Naive thymus-derived CD4-positive, alpha-beta T cell (primary cell): ENCODE measurements at places on chromosomes 7 and 10.

- H3K27me3 ChIP-seq: no peaks in the 10 kb centered on the region
- H3K4me1 ChIP-seq: no peaks in the 10 kb centered on the region
- DNase-seq: no peak
- no peak overlapping the region for H3K27ac ChIP-seq
- no peak overlapping the region for H3K4me3 ChIP-seq
Measured at GRCh38 chr10:50410066-50410811, 158.9 kb upstream of the ASAH2 start.

DNA sequence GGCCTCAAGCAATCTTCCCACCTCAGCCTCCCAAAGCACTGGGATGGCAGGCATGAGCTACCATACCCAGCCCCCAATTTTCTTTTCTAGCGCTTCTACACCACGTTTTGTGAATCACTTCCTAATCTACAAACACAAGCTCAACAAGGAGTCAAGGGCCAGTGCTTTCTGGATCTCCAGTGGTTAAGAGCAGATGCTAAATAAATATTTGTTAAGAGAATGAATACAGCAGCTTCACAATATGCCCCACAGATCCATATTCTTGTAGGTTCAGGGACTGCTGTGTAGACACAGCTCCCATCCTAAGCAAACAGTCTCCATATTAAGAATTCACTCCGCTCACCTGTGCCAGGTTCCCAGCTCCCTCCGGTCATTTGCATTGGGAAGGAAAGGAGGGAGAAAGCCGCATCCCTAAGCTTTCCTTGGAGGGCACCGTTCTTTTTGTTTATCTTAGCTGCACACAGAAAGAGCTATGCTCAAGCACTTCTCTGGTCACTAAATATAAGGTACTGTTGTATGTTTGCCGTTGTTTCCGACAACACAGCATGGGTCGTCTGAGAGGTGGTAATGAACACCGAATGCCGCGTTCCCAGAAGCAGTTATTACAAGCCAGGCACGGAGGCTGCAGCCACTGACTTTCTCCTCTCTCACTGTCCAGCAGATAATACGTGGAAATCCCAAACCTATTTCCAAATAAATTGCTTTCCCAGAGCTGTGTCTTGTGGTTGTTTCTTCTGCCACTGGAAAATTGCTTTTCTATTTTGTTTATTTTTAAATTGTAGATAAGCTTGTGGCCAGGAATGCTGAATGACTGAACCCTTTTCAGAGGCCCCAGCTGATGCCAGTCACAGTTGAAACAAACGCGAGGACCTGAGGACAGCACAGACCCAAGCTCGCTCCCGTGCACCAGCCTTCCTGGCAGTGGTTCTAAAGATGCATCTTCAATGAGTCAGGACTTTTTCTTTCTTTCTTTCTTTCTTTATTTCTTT is 217.1 kb downstream of the PRPF18 start:
- no peaks in the 10 kb centered on the region for H3K4me1 ChIP-seq
- H3K36me3 ChIP-seq: no peaks in the 10 kb centered on the region
- no peaks in the 10 kb centered on the region for H3K27me3 ChIP-seq
- no peak overlapping the region for H3K4me3 ChIP-seq

DNA sequence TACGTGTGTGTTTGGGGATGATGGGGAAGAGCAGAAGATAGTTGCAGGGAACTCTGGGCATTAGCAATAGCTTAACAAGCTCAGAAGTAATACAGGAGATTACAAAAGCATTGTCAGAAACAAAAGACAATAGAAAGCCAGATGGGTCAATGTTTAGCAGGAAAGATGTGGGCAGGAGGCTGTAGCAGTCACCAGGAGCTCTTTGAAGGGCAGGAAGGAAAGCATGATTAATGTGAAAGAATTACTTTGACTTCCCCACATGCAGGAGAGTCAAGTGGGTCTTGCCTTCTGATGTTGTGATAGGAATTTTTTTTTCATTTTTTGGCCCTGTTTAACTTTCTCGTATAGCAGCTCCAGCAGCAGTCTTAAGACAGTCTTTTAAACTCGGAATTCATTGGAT is 6.0 kb upstream of the SMNDC1 start:
- no peaks in the 10 kb centered on the region for H3K27me3 ChIP-seq
- no peak overlapping the region for H3K4me3 ChIP-seq
- no peak overlapping the region for H3K27ac ChIP-seq
- no peaks in the 10 kb centered on the region for H3K36me3 ChIP-seq
- DNase-seq: no peak

- DNase-seq: no peak
- H3K27me3 ChIP-seq: no peaks in the 10 kb centered on the region
- H3K4me1 ChIP-seq: no peaks in the 10 kb centered on the region
- no peak overlapping the region for H3K4me3 ChIP-seq
- no peaks in the 10 kb centered on the region for H3K36me3 ChIP-seq
- no peak overlapping the region for H3K27ac ChIP-seq
Measured at GRCh38 chr7:144011458-144012230, 11.5 kb downstream of the OR6B1 start.

DNA sequence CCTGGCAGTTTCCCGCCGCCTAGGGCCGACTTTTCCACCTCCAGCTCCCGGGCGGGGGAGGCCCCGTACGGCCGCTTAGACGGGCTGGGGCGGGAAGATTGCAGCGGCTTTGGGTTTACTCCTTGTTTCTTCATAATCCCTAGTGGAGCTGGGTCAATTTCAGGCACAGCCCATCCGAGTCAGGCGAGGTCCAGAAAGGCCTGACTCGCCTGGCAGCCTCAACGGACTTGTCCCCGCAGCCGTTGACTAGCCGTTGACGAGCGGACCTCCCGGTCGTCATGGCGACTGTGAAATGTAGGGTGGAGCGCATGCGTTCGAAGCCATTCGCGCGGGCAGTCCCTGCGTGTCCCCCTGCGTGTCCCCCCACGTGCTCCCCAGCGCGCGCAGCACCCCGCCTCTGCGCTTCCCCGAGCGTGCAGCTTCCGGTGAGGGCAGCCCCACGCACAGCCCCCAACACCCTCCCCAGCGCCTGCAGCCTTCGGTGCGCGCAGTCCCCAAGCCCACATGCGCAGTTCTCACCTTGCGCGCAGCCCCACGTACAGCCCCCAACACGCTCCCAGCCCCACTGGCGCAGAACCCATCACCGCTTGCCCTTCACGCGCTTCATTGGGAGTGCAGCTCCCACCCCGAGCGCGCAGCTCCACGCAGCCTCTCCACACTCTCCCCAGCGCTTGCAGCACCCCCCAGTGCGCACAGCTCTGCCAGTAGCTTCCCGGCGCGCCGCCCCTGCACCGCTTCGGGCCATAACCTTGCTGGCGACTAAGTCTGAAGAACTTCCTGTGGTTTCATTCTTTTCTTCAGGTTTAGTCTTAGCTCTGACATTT is 67.8 kb downstream of the TBX20 start:
- no peaks in the 10 kb centered on the region for H3K4me1 ChIP-seq
- peak; percentile 23 for DNase-seq
- no peaks in the 10 kb centered on the region for H3K36me3 ChIP-seq
- no peak overlapping the region for H3K27ac ChIP-seq

DNA sequence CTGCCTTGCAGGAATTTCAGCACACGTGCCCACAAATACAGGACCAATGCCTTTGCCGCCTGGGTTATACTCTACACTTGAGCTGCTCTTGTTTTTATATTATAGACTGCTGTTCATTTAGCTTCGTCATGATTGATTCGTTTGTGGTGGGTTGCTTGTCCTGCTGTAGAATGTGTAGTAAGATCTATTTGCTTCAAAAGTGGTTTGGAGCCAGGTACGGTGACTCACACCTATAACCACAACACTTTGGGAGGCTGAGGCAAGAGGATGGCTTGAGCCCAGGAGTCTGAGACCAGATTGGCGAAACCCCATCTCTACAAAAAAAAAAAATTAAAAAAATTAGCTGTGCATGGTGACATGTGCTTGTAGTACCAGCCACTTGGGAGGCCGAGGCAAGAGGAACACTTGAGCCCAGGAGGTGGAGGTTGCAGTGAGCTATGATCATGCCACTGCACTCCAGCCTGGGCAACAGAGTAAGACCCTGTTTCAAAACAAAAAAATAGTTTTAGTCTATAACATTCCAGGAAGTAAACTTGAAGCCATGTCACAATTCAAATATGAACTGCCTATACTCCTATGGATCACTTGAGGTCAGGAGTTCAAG is 9.0 kb upstream of the RHBDD2 start:
- H3K27ac ChIP-seq: no peak overlapping the region
- H3K36me3 ChIP-seq: no peaks in the 10 kb centered on the region
- no peaks in the 10 kb centered on the region for H3K27me3 ChIP-seq
- no peak for DNase-seq
